Midbrain (tissue), 1 donor: ENCODE measurements at places on chromosomes 11 and 22.

- DNase-seq: no peak
Observed at GRCh38 chr11:104979839-104980238, 11.5 kb upstream of the CASP4 start.

GRCh38 chr11:111627591-111627990 is 25.3 kb downstream of the SIK2 start:
- no peak for DNase-seq

GRCh38 chr11:67264877-67265632 is 1.2 kb upstream of the GRK2 start:
- no peak for DNase-seq

DNA sequence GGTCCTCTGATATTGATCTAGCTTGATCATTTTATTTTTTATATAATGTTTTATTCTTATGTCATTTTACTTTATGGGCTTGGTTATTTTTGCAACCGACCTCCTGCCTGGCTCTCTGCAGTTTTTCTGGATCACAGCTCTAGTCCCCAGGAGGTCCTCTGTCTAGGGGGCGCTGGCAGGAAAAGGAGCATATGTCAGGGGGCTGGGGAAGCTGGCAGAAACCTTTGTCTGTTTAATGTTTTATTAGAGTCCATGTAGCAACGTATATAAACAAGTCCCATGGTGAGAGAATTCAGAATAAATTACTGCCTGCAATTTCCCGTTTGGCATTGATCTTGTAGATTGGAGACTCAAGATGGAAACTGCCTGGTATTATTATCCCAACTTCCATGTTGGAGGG is 133.5 kb upstream of the ZBED5 start:
- no peak for DNase-seq

- no peak for DNase-seq
Observed at GRCh38 chr11:34345991-34346480, 11.8 kb downstream of the ABTB2 start.

DNA sequence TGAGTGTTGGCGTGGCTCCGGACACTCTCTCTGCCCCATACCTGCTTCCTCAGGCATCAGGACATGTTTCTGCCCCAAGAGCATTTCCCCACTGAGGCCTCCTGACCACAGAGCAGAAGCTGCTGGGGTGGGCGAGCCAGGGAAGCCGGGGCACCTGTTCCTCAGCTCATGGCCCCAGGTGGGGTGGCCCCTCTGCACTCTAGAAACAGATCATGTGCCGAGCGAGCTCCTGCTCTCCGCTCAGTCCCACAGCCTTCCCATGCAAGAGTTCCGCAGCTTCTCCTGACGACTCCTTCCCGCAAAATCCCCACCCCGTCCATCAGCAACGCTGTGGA is 22.4 kb upstream of the PANX2 start:
- no peak for DNase-seq

DNA sequence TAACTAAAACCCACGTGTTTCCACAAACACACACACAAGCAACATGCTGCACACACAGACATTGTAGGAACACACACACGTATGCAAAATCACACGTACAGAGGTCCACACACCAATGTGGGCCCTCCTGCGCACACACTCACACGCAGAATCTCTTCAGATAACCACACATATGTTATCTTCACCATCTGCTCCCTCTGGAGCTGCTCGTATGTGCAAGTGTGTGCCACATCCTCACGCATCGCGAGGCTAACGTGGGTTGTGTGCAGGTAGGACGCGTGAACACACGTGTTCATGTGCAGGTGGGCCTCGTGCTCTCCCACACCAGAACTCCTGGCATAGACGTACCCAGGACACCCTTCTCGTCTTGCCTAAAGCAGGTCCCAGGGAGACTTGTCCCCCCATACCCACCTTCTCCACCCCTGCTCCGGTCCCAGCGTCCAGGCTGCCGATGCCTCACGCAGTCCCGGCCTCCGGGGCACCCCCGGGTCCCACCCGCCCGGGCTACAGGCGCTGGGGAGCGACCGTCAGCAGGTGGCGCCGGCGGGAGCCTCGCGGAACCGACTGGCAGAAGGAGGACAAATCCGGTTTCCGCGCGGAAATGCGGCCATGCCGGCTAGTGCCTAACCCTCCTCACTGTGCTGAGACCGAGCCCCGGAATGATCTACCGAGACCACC is 10.3 kb upstream of the IGSF9B start:
- DNase-seq: no peak

DNA sequence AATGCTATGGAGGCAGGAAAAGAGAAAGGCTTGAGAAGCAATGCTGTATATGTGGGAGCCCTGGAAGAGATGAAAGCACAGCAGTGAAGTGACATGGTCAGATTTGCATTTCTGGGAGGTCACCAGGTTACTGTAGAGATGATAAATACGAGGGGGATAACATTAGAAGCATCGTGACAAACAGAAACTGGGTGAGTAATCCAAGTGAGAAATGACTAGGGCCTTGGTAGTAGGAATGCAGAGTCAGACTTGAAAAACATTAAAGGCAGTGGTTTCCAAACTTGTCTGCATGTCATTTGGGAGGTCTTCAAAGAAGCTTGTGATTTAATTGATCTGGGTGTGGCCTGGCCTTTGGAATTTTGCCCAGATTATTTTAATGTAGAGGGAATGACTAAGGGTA is 43.9 kb downstream of the CCDC34 start:
- DNase-seq: no peak

- no peak for DNase-seq
Observed at GRCh38 chr22:35892192-35892591, 136.4 kb downstream of the RBFOX2 start.

GRCh38 chr11:59787255-59787588 is 23.4 kb downstream of the MRPL16 start:
- no peak for DNase-seq

DNA sequence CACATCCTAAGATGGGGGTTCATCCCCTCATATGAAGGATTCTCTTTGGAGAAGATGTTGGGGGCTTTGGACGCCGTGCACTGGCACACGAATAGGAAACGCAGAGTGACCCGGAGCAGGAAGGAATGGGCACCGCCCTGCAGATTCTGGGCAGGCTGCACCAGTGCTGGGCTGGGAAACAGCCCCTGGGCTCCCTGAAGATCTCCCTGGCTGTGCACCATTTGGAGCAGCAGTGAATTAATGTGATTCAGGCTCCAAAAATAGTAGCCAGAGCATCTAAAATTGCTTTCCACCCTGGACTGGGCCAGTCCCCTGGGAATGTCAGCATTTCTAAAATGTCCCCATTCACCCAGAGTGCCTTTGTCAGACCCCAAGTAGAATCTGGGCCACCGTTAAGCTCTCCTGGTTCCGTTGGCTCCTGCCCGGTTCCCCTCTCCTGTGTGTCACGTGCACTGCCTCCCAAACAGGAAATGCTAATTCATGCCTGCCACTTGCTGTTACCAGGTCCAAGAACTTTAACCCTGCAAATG is 18.6 kb downstream of the IRAG1 start:
- DNase-seq: peak; percentile 70

DNA sequence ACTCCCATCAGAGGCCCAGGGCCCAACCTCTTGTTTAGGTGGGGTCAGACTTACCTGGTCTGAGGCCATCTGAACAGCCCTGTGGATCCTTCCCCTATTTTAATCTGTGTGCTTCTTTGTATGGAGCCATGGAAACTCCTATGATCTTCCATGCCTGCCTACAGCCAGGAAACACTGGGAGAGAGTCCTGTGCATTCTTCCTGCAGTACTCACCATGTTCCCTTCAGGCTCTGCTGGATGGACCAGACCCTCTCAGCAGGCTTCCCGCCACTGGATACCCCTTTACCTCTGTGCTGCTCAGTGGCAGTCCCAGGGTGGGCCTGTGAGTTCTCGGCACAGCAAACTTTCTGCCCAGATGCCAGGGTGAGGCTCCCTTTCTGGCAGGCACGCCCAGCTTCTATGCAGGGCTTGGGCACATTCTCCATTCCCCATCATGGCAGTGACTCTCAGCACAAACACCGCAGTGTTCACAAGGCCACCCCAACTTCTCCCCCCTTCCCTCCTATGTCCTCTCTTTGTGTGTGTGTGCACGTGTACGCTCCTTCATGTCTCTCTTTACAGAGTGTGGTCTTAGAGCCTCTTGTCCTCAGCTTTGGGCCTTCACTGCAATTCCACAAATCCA is 34.8 kb downstream of the NEU3 start:
- no peak for DNase-seq

GRCh38 chr11:100308202-100308601 is 378.9 kb upstream of the ARHGAP42 start:
- DNase-seq: no peak

DNA sequence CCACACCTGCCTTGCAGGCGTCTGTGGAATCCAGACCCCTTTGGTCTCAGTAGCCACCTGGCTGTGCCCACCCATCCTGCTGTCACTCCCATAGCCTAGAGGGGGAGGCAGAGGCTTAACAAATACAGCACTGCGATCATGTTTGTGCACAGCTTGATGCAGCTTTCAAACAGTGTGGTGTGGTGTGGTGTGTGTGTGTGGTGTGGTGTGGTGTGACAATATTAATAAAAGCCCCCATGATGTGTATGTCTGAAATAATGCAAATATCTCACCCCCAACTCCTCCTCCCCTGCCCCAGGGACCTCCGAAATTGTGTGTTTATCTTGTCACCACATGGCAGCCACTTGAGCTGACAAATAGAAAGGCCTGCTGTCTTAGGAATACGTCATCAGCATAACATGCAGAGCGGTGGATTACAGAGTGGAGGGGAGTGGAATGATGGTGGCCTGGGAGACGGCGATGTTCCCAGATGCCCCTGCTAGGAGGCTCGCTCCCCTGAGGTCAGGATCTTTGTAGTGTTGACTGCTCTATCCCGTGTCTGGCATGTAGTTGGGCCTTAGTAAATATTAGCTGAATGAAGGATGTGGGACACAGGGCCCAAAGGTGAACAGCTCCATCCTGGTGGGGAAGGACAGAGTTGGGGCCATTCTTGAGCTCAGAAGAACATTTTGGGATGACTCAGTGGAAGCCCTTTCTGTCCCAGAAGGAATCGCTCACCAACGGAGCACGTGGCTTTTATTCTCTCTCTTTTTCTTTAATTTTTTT is 2.8 kb downstream of the PDXP start:
- DNase-seq: peak; percentile 48

GRCh38 chr22:44583854-44584253 is 85.8 kb upstream of the RTL6 start:
- no peak for DNase-seq

DNA sequence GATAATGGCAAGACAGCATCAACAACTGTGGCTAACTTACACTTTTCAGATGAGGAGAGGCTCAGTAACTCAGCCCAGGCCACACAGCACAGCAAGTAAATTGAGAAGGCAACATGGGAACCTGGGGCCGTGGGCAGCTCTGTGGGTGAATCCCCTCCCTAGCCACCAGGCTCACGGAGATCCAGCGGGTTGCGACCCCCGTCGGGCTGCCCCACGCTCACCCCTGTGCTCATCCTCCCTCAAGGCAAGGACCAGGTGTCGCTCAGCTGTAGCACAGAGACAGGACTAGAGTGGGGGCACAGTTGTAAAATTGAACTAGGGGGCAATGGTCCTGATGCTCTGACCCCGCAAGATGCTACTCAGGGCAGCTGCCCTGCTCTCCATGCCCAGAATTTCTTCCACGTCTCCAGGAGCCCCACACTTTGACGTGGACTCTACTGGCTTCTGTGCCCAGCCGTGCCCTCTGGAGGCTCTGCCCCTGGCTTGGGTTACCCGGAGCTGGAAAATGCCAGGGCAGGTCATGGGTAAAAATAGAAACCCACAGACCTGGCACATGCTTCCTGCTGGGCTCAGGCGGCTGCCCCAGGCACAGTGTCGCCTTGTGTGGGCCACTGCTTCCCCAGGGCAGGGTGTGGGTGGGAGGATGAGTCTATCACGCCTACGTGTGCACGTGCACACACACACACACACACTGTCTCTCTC is 9.0 kb downstream of the TUBA8 start:
- no peak for DNase-seq

DNA sequence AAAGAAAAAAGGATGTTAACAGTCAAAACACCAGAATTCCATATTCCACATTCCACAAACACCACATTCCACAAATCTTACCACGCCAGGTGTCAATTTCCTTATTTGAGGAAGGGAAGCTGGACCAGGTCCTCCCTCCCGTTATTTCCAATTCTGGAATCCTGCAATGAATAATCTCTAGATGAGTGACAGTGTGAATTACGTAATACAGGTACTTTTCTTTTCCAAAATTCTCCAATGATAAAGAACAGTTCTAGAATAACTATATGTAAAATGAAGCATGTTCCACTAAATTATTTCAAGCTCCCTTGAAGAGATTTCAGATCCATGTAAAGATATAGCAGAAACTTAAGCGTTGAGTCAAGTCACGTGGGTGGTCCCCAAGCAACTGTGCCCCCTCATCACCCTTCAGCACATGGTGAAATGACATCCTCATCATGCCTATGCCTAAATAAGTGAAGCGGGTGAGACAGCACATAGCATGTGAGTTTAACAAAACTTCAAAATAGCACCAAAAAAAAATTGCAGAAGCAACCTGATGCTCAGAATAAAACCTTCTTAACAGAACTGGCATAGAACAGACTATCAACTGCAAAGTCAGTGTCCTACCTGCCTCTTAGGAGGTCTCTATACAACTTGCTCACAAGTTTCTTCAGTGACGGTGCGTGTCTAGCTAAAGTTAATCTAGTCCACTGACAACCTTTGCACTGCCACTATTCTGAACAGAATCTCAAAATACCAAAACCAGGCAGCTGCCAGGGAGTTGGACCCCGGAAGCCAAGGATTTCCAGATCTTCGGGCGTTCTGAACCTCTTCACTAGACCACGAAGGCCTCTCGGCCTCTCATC is 876 bp downstream of the NFRKB start:
- DNase-seq: no peak

GRCh38 chr11:73851046-73851764 is 25.4 kb downstream of the COA4 start:
- no peak for DNase-seq

GRCh38 chr11:46738887-46739286 is 19.9 kb downstream of the F2 start:
- no peak for DNase-seq

GRCh38 chr22:17807086-17807485 is 32.8 kb upstream of the BID start:
- DNase-seq: no peak

DNA sequence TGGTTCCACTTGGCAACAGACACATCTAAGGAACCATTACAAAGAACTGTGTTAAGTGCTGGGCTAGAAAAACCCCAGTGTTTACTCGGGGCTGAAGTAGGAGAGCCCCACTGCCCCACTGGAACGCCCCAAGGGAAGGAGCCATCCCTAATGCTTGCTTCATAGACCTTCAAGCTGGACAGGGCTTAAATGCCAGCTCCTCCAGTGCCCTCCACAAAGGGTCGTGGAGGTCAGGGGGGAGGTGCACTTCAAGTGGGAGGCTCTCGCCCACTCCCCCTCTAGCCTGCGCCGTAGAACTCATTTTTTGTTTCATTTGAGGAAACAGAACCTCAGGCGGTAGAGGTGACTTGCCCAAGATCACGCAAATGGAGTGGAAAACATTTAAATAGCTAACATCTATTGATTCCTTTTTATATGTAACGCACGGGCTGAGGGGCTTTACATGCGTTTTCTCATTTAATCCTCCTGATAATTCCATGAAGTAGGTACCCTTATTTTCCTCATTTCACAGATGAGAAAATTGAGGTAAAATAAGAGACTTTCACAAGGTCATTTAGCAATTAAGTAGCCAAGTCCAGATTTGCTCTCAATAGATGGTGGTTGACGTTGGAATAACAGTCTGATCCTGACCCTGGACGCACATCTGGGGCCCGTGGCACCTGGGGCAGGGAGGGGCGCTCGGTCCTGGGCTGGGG is 545 bp upstream of the ZDHHC13 start:
- no peak for DNase-seq

GRCh38 chr11:12007769-12008737 is at the start of gene DKK3:
Gene DKK3 (minus strand): TSS chr11:12008626. CDS start chr11:12008582, 44 bp downstream.
- DNase-seq: peak; percentile 42
